ENCODE measurements at places on chromosomes 6 and 20. TPM values are rescaled to one million over a fixed set of nuclear protein-coding genes. Genes with fewer than 3 reads are reported as not detected.
A peak's percentile ranks its signal among the peaks of the same experiment; 100 is the strongest.

DNA sequence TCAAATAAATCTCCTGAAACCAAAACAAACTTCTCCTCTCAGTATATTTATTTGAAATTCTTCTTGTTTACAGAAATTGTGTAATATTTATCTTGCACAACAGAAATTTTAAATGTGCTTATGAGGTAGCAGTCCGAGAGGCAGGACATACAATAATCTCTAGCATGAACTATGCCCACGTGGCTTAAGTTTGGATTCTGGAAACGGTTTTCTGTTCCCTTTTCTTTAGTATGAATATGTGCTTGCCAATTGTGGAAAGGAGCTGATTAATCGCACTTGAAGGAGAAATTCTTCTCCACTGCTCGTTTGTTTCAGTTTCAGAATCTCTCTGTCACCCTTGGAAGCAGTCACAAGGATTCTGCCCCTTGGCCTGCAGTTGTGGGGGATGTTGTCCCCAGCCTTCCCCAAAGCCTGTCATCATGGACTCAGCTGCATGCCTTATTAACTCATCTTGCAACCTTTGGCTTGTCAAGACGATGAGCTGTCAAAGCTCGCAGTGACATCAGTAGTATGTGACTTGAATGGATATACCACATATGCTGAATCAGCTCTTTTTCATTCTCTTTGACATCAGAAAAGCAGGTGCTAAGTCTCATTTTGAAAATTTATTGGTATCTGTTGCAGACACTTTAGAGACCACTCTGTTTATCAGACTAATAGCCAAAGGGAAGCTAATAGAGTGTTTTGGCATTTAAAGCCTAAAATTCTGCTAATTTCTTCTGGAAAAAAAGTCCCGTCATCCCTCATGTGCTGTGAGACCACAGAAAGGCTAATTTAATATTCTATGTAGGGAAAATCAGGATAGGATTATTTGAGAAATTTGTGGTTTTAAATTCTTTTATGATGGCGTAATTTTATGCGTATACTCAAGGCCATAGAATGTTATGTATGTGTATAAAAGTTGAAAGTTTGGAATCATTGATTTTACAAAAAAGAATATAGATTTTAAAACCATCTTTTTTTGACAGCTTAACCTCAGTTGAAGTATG lies 186.8 kb downstream of the ARID1B start:
- no peaks in the 10 kb centered on the region for H3K27me3 ChIP-seq
- peak overlapping the region; percentile 40 for H3K4me3 ChIP-seq
- DNase-seq = no peak
- no peaks in the 10 kb centered on the region for H3K36me3 ChIP-seq
- no peak overlapping the region for H3K27ac ChIP-seq

Gene KIAA1755
- 0.48 TPM for total RNA-seq

Gene METTL24
- total RNA-seq = not detected

Gene ULBP1
- not detected for total RNA-seq

DNA sequence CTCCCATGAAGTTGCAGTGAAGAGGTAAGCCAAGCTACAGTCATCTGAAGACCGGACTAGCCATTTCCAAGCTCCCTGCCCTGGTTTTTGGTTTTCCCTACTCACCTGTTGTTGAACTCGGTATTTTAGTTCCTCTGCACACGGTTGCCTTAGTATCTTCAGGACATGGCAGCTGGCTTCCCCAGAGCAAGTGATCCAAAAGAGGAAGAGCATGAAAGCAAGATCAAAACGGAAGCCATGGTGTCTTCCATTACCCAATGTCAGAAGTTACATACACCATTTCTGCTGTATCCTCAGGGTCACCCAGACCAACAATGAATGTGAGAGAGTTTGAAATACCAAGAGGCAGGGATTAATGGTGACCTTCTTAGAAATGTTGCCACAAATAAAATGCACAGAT lies 276.6 kb upstream of the CNR1 start:
- no peaks in the 10 kb centered on the region for H3K4me1 ChIP-seq

DNA sequence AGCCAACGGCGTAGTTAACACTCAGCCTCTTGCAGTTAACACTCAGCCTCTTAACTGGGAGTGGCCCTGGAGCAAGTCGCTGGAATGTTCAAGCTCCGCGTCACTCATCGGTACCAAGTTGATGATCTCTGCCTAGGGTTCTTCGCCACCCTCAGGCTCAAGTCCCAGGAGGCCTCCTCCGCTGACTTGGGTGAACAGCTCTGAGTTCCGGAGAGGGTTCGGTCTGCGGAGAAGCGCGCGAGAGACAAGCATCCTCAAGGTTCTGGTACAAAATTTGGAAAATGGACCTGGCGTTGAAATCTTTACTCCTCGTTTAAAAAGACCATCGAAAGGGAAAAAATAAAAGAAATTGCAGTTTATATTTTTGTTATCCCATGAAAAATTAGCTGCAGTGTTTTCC lies 876 bp upstream of the DSP start:
- H3K36me3 ChIP-seq = peaks cover 6% of the 10 kb centered on the region
- peak overlapping the region; percentile 76 for H3K4me3 ChIP-seq
- no peaks in the 10 kb centered on the region for H3K27me3 ChIP-seq
- no peak for DNase-seq
- peaks cover 8% of the 10 kb centered on the region for H3K4me1 ChIP-seq

GRCh38 chr6:44538131-44538806 lies 150.8 kb downstream of the CDC5L start:
- H3K36me3 ChIP-seq = no peaks in the 10 kb centered on the region
- no peak overlapping the region for H3K4me3 ChIP-seq
- H3K27ac ChIP-seq = no peak overlapping the region
- no peaks in the 10 kb centered on the region for H3K27me3 ChIP-seq
- DNase-seq = no peak

Gene FAM209B
- not detected for total RNA-seq

Gene BPI
- not detected for total RNA-seq

DNA sequence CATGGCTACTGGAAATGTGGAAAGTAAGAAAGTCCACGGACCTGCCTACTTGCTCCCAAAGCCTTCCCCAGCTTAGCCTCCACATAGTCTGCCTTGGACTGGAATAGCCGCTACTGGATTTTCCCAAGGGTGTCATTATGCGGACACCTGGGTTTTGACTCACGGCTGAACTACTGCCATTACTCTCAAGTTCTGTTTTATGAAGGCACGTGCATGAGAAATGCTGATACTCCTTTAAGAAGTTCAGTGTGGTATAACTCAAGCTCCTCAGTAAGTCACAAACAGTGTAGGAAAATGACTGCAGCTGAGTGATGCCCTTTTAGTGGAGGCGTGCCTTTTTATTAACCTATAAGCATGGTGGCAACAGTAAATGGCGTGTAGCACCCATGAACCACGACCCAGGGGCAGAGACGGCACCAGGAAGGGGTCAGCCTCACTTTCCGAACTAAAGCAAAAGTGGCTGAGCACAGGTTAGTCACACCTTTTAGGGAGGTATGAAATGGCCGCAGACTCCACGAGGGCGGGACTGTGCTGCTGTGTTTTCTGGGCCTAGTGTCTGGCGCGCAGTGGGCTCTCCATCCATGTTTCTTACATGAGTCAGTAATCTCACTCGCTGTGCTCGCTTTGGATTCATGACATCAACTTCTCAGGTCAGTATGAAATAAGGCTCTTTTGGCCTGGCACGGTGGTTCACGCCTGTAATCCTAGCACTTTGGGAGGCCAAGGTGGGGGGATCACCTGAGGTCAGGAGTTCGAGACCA lies 23.9 kb downstream of the PSMG4 start:
- peaks cover 10% of the 10 kb centered on the region for H3K4me1 ChIP-seq
- no peaks in the 10 kb centered on the region for H3K27me3 ChIP-seq
- no peak overlapping the region for H3K4me3 ChIP-seq
- H3K36me3 ChIP-seq = no peaks in the 10 kb centered on the region
- peak overlapping the region; percentile 42 for H3K27ac ChIP-seq

GRCh38 chr6:18042536-18043145 lies 55.2 kb upstream of the KIF13A start:
- no peaks in the 10 kb centered on the region for H3K27me3 ChIP-seq
- no peak overlapping the region for H3K4me3 ChIP-seq
- peak overlapping the region; percentile 16 for H3K27ac ChIP-seq
- no peak for DNase-seq

Gene KCNQ2
- total RNA-seq = not detected

DNA sequence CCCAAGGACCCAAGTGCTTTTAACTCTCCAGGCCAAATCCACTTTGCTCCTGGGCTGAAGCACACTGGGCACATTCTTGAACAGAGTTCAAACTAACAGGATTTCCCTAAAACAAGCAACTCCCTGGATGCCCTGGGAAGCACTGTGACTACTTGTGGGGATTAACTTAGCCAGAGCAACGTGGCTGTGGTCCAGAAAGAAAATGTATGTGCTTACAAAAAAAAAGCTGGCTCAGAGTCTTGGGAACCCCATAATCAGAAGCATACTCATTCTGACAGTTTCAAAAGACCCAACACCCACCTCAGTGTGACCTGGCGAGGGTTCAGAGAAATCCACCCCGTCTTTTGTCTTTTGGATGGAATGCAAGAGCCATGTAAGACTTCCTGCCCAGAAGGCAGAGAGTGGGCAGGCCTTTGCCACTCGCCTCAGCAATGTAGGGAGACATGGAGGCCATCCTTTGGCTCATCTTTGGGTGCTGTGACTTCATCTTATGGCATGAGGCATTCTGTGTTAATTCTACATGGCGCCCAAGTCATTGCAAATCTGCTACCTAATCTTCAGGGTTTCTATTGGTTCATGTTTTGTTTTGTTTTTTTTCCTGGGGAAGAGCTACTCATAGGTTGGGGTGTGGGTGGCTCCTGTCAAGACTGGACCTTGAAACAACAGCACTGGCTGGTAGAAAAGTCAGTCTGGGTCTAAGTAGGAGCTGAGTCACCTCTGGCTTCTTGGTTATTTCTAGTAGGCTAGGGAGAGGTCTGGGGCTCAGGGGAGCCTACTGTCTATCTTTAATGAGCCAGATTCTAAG lies 248.6 kb upstream of the SUPT3H start:
- H3K4me1 ChIP-seq = peaks cover 23% of the 10 kb centered on the region
- no peak for DNase-seq
- no peaks in the 10 kb centered on the region for H3K36me3 ChIP-seq
- H3K27me3 ChIP-seq = no peaks in the 10 kb centered on the region
- peak overlapping the region; percentile 39 for H3K27ac ChIP-seq
- no peak overlapping the region for H3K4me3 ChIP-seq

GRCh38 chr20:31617432-31618104 lies 12.5 kb downstream of the ID1 start:
- DNase-seq = no peak
- H3K36me3 ChIP-seq = no peaks in the 10 kb centered on the region
- H3K27me3 ChIP-seq = no peaks in the 10 kb centered on the region
- H3K27ac ChIP-seq = no peak overlapping the region
- H3K4me1 ChIP-seq = peaks cover 1% of the 10 kb centered on the region

GRCh38 chr20:57133926-57134650 lies 132.4 kb downstream of the BMP7 start:
- no peak overlapping the region for H3K27ac ChIP-seq
- H3K27me3 ChIP-seq = no peaks in the 10 kb centered on the region
- no peaks in the 10 kb centered on the region for H3K36me3 ChIP-seq
- DNase-seq = no peak

Gene CDH26
- 2.5 TPM for total RNA-seq

DNA sequence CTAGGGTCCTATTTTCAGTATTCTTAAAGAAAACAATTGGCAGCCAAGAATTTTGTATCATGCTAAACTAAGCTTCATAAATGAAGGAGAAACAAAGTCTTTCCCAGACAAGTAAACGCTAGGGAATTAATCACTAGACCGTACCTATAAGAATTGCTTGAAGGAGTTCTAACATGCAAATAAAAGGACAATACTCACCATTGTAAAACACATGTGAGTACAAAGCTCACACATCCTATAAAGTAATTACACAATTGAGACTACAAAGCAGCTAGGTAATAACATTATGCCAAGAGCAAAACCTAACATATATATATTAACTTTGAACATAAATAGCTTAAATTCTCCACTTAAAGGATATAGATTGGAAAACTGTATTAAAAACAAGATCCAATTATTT lies 147.4 kb downstream of the FAM83B start:
- H3K36me3 ChIP-seq = no peaks in the 10 kb centered on the region
- H3K4me1 ChIP-seq = no peaks in the 10 kb centered on the region
- DNase-seq = no peak
- H3K27ac ChIP-seq = no peak overlapping the region

DNA sequence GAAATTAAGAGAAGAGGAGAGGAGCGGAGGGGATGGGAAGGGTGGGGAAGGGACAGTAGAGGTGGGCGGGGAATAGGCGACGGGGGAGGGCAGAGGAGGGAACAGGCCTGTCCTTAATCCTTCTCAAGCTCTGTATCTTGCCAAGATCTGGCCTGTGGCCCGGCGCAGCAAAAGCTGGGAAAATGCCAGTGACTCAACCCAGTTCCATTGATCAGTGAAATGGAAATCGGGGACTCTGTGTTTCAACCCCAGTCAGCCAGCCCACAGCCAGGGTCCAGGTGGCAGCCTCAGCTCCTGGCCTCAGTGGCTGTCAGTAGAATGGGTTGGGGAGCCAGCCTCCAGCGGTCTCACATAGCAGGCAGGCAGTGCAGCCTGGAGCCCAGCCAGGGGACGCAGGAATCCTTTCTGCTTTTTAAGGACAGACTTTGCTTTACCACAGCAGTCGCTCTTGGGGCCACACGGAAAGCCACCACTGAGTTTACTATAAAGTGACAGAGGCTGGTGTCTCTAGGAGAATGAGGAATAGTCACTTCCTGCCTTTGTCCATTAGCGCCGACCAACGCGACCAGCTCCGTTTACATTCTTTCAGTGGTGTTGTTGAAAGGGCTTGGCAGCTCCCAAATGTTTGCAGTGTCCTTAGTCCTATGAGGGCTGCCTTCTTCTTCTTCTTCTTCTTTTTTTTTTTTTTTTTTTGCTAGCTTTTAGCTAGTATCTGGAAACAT lies 128.0 kb downstream of the RIN2 start:
- no peaks in the 10 kb centered on the region for H3K36me3 ChIP-seq
- peak overlapping the region; percentile 94 for H3K27ac ChIP-seq
- no peaks in the 10 kb centered on the region for H3K27me3 ChIP-seq
- no peak for DNase-seq
- H3K4me1 ChIP-seq = peaks cover 73% of the 10 kb centered on the region
- no peak overlapping the region for H3K4me3 ChIP-seq

Gene CCDC170
- 0.70 TPM for total RNA-seq

Gene TREM2
- total RNA-seq = not detected

- no peaks in the 10 kb centered on the region for H3K4me1 ChIP-seq
- DNase-seq = no peak
- no peaks in the 10 kb centered on the region for H3K27me3 ChIP-seq
These were observed 144.7 kb upstream of the FBXL4 start for GRCh38 chr6:99092461-99092860.

- no peak for DNase-seq
- H3K4me3 ChIP-seq = no peak overlapping the region
These were observed 27.8 kb downstream of the SPATA2 start for GRCh38 chr20:49887251-49888211.

DNA sequence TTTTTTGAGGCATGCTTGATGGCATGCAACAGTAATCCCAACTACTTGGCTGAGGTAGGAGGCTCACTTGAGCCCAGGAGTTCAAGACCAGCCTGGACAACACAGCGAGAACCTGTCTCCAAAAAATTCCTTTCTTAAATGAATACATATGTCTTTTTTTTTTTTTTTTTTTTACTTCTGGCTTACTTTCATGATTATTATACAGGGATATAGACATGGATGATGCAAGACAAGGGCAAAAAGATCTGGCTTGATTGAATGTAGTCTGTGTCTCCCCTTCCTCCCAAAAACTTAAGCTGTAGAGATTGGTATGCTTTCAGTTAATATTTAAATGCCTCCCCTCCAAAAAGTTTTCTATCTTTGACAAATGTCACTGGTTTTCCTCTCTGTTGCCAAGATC lies 7.6 kb downstream of the SNX3 start:
- DNase-seq = no peak

Measured in esophagus squamous epithelium (tissue), 5 donors.